Transverse colon (tissue), 4 donors: ENCODE measurements at places on chromosomes 6 and 20. TPM values are rescaled to one million over a fixed set of nuclear protein-coding genes. Genes with fewer than 3 reads are reported as not detected.

GRCh38 chr20:59983076-59983475, 24.9 kb downstream of the CDH26 start:
- DNase-seq, result no peak

- no peak for DNase-seq
Measured at GRCh38 chr20:54292185-54292584, 84.3 kb downstream of the PFDN4 start.

DNA sequence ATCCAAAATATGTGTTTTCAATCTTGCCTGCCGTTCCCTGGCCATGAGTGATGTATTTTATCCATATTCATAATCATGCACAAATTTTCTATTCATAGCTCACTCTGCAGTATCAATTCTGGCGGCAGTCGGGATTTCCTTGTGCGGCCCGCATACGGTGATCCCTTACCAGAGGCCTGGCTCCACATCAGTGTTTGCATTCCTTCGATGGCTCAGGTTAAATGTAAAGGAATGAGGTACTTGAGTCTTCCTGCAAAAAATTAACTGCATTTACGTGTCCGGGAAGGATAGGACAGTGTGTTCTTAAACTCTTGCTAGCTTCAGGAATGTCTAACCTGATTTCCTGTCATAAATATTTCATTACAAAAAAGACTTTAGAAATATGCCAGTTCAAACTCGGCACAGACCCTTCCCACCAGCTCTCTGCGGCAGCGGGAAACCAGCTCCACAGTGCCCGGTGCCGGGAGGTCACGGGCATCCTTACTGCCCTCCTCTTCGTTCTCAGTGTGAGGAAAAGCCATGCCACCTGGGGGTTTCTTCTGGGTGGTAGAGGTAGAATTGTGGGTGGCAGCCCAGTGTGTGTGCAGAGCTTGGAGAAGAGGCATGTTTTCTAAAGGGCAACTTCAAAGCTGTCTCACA, 154.5 kb downstream of the MOXD1 start:
- no peak for DNase-seq

DNA sequence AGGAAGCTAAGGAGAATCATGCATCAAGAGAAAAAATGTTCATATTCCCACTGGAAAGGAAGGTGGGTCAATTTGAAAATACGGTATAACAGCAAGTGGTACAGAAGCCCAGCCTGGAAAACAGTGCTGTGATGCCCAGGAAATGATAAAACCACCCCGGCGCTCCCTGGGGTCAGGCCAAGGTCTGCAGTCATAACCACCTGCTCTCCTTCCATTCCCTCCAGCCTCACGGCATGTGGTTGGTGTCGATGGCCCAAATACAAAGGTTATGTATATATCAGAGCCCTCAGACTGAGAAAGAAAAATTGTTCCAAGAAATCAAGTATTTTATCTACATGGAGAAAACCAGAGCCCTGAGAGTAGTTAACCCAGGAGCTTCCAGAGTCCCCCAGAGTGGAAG, 208.1 kb upstream of the CDYL start:
- no peak for DNase-seq

GRCh38 chr20:50023116-50023805, 40.5 kb downstream of the SNAI1 start:
- peak; percentile 23 for DNase-seq

GRCh38 chr6:99402448-99402847, 8.5 kb upstream of the COQ3 start:
- DNase-seq, result no peak

GRCh38 chr20:5741089-5741488, 9.1 kb upstream of the SHLD1 start:
- no peak for DNase-seq

DNA sequence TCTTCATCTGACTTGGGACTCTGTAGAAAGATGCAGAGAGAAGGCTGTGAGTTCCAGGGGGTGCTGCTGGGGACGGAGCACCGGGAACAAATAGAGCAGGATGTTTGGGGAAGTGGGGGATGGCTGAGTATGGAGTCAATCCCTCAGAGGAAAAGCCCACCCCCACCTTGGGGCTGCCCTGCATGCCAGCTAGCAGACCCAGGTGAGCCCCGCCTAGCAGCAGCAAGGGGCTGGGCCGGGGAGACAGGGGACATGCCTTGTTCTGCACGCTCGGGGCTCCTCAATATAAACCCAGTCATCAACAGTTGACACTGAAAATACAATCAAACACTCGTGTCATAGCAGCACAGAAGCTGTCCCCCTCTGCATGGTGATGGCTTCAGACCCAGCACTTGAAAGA, 74.6 kb downstream of the NINL start:
- DNase-seq, result no peak

DNA sequence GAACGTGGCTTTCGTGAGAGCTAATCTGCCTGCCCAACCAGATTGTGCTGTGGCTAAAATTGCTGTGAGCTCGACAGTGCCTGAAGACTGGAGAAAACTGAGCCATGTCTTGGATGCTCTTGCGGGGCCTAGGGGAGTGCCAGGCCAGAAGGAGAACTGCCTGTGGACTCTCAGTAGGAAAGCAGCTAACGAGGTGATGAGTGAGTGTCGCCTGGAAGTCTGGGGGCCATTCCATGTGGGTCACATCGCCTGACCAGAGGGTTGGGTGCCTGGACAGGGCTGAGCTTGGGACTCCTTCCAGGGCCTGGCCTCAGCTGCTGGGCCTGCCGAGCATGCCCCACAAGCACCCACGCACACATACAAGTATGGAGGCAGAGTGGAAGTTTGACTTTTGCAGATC, 166.5 kb downstream of the VEGFA start:
- DNase-seq, result no peak

GRCh38 chr6:157891544-157892362, 68.7 kb downstream of the SNX9 start:
- no peak for DNase-seq

DNA sequence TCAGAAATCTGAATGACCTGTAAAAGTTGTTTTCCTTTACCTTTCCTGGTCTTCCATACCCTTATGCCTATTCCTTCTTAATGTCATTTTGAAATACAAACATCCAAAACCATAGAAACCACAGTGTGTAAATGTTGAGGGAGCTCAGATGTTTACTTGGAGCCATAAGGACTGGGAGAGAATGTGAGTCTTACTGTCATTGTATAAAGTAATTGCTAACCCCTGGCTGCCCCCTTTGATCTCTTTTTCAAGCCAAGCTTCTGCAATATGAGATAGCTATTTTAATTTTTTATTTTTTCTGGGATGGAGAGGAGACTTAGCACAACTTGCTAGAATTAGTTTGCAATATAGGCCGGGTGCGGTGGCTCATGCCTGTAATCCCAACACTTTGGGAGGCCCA, 124.4 kb upstream of the AKIRIN2 start:
- DNase-seq, result no peak

GRCh38 chr20:31710423-31711108, 12.1 kb downstream of the BCL2L1 start:
- DNase-seq, result no peak

The TRIM15 gene
- total RNA-seq, result 90.7 TPM

The TCEA2 gene
- 17.1 TPM for total RNA-seq

The DAAM2 gene
- 20.8 TPM for total RNA-seq

DNA sequence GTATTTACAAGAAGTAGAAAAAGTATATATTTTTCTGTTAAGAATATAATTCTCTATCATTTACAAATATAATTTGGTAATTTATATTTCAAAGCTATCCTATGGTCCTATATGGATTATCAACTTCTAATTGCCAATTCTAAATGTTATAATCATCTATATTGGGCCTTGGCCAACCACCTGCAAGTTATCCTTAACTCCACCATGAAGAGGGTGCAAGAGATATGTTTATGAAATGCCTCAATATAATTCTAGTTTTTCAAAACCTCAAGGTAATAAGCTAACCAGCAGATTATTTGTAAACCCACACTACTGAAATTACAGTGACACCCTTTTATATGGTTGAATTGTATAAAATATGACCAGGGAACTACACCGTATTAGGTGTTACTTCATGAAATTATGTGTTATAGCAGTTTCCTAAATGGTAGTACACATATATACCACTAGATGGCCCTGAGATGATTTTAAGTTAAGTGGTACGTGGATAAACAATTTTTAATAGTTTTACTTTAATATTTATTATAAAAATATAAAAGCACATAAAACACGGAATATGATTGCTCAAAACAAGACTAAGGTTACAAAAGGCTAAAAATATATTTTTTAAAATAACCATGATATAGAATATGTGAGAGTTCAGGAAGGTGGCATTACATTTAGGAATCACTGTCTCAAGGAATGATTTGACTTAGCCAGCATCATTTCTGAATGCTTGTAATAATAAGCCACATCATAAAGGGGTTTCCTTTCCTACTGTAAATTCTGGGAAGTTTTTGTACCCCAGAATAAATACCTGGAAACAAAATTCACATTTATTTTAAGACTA, 9.8 kb upstream of the PNISR start:
- DNase-seq, result no peak

DNA sequence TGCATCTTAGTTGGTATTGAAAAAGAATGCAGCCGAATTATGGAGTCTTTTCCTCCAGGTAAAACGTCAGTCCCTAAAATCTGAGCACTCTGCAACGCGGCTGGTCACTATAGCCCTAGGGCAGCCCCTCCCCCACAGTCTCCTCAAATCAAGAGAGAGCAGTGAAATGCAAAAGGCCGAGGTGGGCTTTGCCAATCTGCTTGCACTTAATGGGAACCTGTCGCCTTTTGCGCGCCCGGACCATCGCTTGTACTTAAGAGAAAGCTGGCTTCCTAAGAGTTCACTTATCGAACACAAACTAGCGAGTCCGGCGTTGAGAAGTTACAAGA, 447 bp downstream of the MCM3 start:
- peak; percentile 37 for DNase-seq

DNA sequence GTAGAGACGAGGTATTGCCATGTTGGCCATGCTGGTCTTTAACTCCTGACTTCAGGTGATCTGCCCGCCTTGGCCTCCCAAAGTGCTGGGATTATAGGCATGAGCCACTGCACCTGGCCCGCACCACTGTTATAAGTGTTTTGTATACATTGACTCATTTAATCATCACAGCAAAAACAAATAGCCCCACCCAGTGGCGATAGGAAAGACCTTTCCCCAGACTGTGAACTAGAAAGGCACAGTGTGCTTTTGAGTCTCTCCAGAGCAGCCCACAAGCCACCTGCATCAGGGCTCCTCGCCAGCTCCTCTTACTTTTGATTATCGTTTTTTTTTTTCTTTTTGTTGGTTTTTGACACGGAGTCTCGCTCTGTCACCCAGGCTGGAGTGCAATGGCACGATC, 27.9 kb upstream of the ZFP64 start:
- no peak for DNase-seq

DNA sequence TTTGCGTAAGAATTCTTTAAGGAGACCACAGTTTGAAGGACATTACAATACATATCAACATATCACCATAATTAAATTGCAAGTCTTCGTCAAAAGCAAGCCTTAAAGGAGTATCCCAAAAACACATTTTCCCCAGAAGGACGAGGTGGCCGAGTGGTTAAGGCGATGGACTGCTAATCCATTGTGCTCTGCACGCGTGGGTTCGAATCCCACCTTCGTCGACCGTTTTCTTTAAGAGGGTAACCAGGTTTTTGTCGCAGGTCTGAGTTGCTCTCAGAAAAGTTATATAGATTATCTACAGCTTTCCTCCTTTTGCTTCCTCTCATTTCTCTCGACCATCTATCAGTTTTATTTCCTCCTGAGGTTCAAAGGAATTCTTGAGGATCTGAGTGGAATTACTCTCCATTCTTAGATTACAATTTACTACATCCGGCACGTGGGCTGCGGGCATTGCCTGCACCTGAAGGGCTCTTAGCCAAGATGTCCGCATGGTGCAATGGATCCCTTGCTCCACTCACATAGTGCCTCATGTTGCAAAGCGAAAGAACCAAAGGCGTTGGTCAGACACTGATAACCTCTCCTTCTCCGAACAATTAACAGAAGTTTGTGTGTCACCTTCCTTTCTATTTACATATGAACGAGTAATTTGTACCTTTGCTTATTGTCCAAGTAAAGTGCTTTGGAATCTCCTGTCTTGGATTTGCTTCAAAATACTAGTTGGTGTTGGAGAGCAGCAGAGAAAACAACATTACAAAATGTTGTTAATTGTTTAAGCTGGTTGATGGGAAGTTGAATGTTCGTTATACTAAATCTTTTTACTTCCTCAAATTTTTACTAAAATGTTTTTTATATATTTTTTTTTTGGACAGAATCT, 14.0 kb downstream of the POM121L2 start:
- DNase-seq, result no peak

DNA sequence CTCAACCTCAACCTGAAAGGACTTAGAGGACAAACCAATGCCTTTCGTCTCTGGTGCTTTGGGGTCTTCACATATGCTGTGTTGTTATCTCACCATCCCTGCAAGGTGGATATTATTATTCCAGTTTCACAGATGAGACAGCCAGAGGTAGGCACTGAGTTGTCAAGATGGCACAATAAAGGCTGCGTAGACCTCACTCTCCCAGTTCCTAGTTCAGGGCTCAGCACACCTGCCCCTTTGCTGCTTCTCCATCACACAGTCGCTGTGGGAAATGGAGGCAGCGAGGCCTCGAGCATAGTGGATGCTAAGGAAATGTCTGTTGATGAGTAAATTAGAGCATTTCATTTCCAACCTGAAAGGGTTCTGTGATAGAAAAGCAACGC, 22.0 kb downstream of the FOXP4 start:
- no peak for DNase-seq

DNA sequence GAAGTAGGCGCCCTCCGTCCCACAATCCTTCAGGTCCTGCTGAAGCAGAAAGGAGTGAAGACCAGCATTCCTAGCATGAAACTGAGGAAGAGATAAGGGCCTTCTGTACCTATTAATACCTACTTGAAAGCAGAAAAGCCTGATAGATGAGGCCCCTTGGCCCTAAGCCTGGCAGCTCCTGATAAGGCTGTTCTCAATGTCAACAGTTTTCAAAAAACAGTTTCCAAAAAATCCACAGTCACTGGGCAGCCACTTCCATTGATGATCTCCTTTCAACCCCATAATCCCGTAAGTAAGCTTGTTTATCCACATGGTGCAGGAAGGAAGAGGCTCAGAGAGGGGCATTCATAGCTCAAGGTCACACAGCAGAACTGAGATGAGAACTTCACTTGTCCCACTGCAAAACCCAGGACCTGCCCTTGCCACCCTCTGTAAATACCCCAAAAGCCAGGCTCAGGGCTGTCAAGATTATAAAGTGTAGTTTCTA, 2.8 kb upstream of the E2F1 start:
- DNase-seq, result no peak
